ENCODE measurements at places on chromosomes 4 and X.

- DNase-seq = no peak
Measured at GRCh38 chrX:15530318-15530717, 29.7 kb downstream of the BMX start.

- DNase-seq = no peak
Measured at GRCh38 chr4:75844151-75844662, 58.0 kb downstream of the PPEF2 start.

GRCh38 chr4:156503119-156503518 lies 468.5 kb downstream of the PDGFC start:
- no peak for DNase-seq

DNA sequence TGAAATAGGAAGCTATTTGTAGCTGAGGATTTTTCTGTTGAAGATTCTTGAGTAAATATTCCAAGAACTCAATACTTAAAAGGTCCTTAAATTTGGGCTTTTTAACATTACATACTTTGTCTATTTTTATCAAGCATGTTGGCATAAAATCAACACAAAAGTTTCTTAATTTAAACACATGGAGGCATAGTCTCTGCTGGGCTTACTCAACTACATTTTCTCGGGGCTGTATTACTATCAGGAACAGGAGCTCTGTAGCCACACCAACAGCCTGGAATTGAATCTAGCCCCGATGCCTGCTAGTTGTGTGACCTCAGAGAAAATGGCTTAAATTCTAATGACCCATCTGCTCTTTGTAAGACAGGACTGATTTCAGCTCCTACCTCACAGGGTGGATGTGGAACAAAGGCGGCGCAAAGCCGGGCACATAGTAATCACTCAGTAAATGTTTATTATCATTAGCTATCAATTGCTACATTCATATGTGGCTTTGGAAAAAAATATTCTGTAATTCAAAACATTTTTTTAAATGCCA lies 207.0 kb downstream of the NSUN7 start:
- no peak for DNase-seq

GRCh38 chrX:12988797-12989196 lies 13.9 kb downstream of the TMSB4X start:
- no peak for DNase-seq

Measured in stimulated activated CD4-positive, alpha-beta T cell treated with anti-CD3 and anti-CD28 coated beads, TNF-alpha, amount 100 ng/mL, for 24 hours (primary cell).